ENCODE measurements at places on chromosomes 16 and 17. TPM values are rescaled to one million over a fixed set of nuclear protein-coding genes. Genes with fewer than 3 reads are reported as not detected.

DNA sequence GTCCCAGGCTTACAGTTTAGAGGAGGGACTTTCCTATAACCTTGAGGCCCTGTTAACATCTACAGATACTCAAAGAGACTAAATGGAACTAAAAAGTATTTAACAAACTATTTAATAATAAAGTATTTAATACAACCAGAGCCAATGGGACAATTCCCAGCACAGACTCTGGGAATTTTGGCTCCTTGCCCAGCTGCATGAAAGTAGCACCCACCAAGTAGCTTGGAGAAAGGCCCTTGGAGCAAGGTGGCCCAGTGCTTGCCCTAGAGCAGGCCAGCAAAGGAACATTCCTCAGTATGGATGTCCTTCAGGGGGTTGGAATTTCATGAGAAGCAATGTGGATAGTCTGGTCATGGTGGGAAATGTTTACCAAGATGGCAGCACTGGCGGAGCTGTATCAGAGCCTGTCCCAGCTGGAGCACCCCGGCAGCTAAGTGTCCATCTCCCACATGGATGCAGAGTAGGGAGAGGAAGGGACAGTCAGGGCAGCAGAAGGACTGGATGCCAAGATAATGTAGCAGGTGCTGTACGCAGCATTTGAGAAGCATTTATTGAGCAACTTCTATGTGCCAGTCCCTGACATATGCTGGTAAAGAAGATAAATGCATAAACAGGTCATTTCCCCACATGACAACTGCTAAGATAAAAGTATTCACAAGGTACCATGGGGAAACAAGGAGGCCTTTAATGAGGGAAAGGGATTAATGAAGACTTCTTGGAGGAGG is 5.2 kb upstream of the SMARCD2 start:
- no peak for DNase-seq

DNA sequence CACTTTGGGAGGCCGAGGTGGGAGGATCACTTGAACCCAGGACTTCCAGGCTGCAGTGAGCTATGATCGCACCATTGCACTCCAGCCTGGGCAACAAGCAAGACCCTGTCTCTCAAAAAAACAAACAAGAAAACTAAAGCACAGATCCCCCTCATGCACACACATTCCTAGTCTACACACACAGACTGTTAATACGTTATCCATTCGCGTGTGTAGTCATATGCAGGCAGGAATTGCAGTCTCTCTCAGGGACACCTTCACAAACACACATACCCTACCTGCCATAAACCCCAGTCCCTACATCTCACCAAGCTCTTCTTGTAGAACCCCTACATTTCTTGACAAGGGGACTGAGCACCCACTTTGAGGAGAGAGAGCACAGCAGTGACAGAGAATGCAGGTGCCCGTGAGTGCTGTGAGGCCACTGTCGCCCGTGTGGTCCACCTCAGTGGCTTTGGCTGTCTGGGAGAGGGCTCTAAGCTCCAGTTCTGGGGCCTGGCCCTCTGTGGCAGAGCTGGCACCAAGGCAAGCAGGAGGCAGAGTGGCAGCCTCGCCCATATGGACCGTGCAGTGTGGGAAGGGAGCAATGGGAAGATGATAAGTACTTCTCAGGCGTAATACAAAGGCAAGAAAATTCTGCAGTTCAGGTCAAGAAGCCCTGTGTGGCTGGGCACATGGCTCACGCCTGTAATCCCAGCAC is 59.0 kb upstream of the RPH3AL start:
- DNase-seq, result no peak

- no peak for DNase-seq
Observed at GRCh38 chr16:72109300-72109699, 15.7 kb downstream of the DHX38 start.

DNA sequence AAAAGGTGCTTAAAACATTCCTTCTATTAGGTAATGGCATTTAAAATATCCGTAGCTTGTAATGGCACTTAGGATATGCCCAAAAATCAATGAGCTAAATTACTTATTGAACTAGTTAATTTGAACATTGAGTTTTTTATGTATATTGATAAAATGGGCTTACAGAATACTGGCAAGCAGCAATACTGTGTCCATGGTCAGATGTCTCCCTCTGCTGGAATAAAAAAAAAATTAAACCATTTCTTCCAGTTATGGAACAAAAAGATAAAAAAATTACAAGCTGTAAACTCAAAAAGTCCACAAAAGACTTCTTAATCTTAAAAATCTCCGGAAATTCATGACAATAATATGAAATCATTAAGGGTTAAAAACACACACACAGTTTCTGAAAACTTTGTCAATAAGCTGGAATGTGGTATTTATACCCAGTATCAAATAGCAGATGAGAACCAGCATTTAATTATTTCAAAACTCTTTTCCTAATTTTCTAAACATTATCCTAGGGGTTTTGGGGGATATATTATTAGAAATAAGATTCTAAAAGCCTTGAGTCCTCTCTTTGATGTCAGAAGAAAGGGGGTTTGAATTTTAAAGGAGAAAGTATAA is 21.5 kb upstream of the PSMD7 start:
- DNase-seq, result no peak

GRCh38 chr17:40371261-40371929 is 6.9 kb upstream of the GJD3 start:
- no peak for DNase-seq

GRCh38 chr16:24748242-24748641 is 18.8 kb downstream of the TNRC6A start:
- no peak for DNase-seq

KRTAP9-4 gene
- total RNA-seq, result not detected

GRCh38 chr16:54585998-54586340 is 299.4 kb upstream of the IRX3 start:
- DNase-seq, result no peak

DNA sequence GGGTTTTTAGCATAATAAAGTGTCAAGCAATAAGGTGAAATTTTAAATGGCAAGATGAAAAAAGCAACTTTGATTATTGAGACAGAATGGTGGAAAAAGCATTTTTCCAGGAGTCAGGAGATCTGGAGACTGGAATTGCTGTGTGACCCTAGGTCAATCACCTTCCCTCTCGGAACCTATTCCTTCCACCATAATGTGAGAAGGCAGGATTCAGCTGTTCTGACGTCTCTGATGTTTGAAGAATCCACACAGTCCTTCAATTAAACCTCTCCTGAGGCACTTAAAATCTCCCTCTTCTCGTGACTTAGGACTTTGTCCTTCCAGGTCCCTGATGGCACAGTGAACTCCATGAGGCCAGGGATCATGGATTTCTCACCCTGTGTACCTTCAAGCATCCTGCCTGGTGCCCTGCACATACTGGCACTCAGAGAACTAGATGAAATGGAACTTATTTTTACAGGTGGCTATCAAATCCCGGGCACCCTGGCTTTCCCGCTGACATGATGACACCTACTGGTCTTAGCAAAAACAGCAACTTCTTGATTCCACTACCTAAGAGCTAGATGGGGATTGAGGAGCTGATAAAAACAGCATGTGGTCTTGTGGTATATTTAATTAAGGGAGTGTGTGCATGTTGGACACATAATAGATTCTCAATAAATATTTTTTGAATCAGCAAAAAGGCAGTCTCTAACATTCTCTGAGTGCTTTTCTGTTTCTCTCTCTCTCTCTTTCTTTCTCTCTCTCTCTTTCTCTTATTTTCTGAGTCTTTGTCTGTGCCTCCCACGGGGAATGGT is 2.3 kb upstream of the CCDC182 start:
- peak; percentile 33 for DNase-seq

DNA sequence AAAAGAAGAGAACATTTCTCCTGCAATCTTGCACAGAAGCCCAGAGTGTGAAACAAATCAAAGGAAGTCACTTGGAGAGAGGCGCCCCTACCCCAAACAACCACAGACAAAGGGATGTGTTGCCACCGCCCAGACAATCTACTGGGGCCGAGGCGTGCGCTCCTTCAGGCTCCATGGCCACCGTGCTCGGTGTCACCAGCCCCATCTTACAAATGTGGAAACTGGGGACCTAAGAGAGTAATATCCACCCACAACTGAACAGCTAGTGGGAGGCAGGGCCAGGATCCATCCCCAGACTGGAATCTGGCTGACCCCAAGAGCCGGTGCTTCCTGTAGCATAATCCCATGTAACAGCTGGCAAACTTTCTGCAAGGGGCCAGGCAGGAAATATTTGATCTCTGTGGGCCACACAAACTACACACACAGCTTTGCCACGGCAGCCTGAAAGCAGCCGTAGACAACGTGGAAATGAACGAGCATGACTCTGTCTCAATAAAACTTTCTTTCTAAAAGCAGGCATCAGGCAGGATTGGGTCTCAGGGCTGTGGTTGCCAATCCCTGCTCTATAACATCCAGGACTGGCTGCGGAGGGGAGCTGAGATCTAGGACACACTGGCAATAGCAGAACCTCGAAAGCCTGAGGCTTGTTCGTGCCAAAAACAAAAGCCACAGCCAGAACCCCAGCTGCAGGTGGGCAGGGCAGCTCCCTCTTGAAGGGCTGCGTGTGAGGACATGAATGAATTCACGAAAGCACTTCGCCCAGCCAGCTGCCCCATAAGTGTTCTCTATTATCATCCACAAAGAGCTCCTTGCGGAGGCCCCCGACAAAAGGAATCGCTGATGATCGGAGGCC is 26.6 kb upstream of the GINS2 start:
- no peak for DNase-seq

GRCh38 chr17:77366206-77366557 is 225.4 kb downstream of the SEC14L1 start:
- no peak for DNase-seq

- DNase-seq, result no peak
Observed at GRCh38 chr17:43779145-43780125, 658 bp upstream of the DUSP3 start.

B3GNT9 gene
- total RNA-seq, result 4.5 TPM

STH gene
- not detected for total RNA-seq

GLYR1 gene
- total RNA-seq, result 137 TPM

DNA sequence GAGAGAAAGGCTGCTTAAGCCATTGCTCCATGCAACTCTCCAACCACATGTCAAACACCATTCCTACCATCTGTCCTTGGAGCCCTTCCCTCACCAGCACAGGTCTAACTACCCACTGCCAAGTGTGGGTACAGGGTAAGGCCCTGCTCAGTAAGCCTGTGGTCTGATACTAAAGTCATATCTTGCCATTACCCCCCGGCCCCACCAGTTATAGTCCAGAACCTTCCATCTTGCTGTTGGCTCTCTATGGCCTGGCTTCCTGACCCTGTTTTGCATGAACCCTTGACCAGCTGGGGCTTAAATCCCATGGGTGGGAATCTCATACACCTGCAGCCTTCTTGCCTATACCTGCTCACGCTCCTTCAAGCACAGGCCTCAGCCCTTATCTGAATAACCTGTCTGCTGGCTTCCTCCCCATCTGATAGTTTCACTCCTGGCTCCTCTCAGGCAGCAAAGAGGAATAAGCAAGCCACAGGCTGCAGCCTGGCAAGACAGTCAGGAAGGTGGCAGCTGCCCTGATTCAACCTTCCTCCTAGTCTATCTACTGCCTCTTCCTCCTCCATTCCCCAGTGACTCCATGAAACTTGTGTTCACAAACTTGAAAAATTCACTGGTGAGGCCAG is 64.1 kb downstream of the ZFHX3 start:
- no peak for DNase-seq

Measured in neural crest cell (in vitro differentiated cells).